ENCODE measurements at places on chromosomes 3 and 15. TPM values are rescaled to one million over a fixed set of nuclear protein-coding genes. Genes with fewer than 3 reads are reported as not detected.

ZNF501 gene
- total RNA-seq, result 2.4 TPM

ACTRT3 gene
- total RNA-seq, result 2.6 TPM

SLITRK3 gene
- not detected for total RNA-seq

TTC14 gene
- total RNA-seq, result 25.1 TPM

CHRD gene
- under 0.01 TPM for total RNA-seq
